ENCODE measurements at places on chromosomes 6 and 20. TPM values are rescaled to one million over a fixed set of nuclear protein-coding genes. Genes with fewer than 3 reads are reported as not detected.

DNA sequence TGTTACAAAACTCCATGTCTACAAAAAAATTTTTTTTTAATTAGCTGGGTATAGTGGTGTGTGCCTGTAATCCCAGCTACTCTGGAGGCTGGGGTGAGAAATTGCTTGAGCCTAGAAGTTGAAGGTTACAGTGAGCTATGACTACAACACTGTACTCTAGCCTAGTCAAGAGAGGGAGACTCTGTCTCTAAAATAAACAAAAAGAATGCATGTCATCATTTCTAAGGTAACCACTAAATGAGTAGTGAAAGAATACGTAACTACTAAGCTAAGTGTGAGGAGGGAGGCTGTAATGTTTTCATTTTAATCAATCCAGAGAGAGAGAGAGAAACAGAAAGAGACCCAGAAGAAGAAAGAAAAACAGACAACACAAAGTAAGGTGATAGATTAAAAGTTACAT, 9.9 kb downstream of the SYCP2 start:
- DNase-seq, result no peak

GRCh38 chr6:33607126-33607783, 13.9 kb upstream of the ITPR3 start:
- no peak for DNase-seq

GRCh38 chr6:25312703-25313102, 33.5 kb downstream of the CARMIL1 start:
- no peak for DNase-seq

MYBL2 gene
- total RNA-seq, result not detected
